Bronchial epithelial cell (primary cell): ENCODE measurements at places on chromosomes 7 and 10.

DNA sequence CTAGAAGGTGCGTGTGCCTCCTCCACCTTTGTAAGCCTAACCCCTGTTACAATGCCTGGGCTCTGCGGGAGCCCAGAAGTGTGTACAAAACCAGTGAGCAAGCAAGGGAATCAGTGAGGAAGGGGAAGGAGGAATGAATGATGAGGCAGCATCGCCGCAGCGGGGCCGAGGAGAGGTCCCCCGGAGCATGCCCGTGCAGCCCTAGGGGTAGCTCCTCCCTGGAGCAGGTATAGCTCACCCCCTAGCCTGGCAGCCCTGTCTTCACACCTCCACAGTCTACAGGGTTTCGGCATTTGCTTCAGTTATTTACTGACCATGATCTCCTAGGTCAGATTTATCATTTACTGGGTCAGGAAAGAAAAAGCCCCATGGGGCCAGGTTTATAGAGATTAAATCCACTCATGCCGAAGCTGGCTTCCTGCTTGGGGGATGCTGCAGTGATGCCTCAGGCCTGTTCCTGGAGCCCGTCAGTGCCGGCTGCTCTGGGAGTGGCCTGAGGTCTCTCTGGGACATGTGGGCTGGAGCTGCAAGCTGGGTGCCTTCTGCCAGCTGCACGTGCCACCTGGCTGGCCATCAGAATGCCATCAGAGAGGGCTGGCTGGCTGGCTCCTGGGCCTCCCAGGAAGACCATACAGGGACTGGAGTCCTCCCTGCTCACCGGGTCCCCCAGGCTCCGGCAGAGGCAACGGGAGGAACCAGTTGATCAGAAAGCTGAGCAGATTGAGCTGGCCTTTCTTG, 138.9 kb downstream of the GRK5 start:
- no peak for DNase-seq

GRCh38 chr7:112014347-112014746, 191.9 kb downstream of the DOCK4 start:
- peak; percentile 4 for DNase-seq

DNA sequence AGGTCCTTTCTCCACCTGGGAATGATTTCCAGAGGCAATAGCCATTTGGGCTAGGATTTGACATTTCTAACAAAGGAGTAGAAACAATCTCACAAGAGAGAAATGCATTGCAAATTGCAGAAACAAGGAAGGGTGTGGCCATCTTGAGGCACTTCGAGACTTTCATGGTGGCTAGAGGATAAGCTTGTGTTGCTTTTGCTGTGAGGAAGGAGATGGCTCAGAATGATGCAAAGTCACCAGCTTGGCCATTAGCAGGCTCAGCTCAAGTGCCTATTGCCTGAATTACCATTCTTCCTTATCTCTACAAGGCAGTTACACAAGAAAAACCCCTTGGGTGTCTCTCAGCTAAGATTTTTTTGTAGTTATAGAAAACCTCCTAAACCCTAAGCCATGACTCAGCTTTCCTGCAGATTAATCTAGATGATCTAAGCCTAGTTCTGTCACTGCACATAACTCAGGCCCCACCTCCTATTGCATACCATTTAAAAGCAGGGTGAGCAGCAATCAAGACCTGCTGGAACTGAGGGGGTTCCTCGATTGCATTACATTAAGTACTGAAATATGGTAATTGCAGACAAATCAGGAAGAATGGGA, 683.1 kb downstream of the NRG3 start:
- DNase-seq, result peak; percentile 2

DNA sequence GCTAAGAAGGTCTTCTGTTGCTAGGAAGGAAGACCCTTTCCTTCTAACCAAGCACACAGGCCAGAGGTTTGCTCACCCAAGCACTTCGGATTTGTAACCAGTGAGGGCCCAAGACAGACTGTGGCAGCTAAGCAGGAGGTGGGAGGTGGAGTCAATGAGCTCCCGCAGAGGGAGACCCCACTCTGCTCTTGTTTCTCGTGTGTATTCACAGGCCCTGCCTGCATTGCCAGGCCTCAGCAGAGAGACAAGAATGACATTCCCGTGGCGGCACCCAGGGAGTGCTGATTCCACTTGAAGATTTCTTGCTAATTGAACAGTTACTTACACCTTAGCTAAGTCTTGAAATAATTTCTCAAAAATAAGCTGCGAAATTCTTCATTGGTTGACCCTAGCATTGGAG, 13.4 kb downstream of the PKD1L1 start:
- DNase-seq, result no peak

DNA sequence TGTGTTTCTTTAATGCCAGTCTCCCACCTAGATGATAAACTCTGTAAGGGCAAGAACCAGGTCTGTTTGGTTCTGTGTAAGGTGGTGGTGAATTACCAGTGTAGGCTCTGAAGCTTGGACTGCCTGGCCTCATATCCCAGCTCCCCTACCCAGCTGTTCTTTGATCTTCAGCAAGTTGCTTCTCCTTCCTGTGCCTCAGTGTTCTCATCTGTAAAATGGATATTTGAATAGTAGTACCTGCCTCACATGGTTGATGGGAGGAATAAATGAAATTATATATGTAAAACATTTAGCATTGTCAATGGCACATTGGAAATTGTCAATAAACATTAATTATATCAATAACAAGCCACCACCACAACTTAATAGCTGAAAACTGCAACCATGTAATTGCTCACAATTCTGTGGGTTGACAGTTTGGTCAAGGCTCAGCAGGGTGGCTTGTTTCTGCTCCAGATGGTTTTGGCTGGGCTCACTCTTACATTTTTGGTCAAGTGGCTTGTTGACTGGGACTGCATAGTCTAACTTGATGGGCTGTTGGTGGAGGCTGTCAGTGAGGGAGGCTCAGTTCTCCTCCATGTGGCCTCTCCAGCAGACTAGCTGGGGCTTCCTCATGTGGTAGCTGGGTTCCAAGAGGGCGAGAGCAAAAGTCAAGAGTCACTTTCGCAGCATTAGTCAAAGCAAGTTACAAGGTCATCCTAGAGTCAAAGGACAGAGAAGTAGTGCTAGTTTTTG, 84.5 kb upstream of the DUSP5 start:
- DNase-seq, result no peak

DNA sequence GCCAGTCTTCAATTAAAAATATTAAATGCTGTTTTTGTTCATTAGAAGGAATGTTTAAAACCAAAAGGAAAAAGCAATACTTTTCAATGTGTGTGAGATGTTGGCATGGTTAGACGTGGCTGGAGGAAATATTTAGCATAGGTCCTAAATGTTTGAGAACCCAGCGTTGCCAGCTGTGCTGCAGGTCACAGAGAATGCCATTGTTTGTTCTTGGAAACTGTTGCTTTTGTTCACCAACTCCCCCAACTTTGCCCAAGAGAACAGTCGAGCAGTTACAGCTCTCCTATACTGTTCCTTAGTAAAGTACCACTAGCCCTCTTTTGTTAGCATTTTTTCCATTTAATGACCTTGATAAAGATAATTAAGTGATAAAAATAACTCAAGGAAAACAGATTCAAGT, 44.5 kb upstream of the ELMO1 start:
- DNase-seq, result no peak

DNA sequence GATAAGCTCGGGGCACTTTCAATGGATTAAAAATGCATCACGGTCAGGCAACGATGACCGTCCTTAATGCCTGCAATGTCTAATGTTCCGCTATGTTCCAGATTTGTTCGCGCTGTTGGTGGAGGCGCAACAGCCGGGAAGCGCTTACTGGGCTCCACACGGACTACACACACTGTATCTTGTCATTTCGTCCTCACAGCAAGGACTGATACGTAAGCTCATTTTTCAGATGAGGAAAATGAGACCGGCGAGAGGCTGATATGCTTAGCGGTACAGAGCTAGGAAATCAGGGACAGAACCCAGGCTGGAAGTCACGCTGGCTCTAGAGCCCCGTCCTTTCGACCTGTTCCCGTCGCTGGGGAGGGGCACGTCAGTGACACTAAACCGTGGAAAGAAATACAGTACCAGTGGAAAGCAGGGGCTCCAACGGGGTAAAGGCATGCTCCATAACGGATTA, 670 bp downstream of the TPK1 start:
- DNase-seq, result peak; percentile 42

DNA sequence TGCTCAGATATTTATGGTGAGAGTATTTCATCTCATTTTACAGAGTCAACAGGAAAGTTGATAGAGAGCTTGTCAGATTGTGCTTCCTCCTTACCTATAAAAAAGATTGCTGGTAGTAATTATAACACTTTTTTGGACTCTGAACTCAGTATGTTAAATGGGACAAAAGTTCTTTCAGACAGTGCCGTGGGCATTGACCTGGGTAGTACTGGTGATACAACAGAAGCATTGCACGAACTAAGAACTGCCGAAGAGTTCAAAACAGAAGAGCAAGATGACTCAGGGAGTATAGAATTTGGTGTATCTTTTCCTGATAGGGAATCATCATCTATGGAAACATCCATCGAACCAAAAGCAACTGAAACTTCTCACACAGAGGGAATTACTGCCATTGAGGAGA, 58.6 kb downstream of the LOXL4 start:
- no peak for DNase-seq

- no peak for DNase-seq
Measured at GRCh38 chr7:139708541-139708940, 69.3 kb downstream of the HIPK2 start.

GRCh38 chr10:16828114-16828568, 10.9 kb upstream of the RSU1 start:
- peak; percentile 73 for DNase-seq

GRCh38 chr7:6409944-6410693, 37.6 kb downstream of the DAGLB start:
- no peak for DNase-seq

DNA sequence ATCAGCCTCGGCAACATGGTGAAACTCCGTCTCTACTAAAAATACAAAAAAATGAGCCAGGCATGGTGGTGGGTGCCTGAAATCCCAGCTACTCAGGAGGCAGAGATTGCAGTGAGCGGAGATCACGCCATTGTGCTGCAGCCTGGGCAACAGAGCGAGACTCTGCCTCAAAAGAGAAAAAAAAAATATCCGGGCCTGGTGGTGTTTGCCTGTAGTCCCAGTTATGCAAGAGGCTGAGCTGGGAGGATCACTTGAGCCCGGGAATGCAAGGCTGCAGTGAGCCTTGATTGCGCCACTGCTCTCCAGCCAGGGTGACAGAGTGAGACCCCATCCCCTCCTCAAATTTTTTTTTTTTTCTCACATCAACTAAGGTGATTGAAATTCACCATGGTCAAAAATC, 42.8 kb downstream of the CDC123 start:
- DNase-seq, result no peak

DNA sequence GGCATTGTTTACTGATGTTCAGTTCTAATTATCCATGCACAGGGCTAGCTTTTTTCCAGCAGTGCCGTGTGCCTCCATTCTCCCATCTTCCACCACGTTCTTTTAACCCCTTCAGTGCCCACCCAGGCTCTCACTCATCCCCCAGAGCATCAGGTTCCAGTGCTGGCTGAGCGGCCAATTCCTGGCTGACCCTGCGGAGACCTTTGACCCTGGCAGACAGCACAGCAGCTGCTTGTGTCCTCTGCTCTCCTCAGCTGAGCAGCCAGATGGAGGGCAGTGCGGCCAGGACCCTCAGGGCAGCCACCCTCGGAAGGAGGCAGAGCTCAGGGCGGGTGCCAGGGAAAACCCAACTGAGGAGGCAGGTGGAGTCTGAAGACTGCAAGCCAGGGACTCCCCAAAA, 48.4 kb downstream of the ZNF503 start:
- no peak for DNase-seq

GRCh38 chr10:130763491-130763890, 548.0 kb downstream of the TCERG1L start:
- no peak for DNase-seq

GRCh38 chr7:87797798-87798403, 78.3 kb downstream of the SLC25A40 start:
- peak; percentile 83 for DNase-seq
